ENCODE measurements at places on chromosomes 1 and 21. TPM values are rescaled to one million over a fixed set of nuclear protein-coding genes. Genes with fewer than 3 reads are reported as not detected.

GRCh38 chr1:41373373-41373772 lies 12.1 kb downstream of the FOXO6 start:
- no peaks in the 10 kb centered on the region for H3K36me3 ChIP-seq
- DNase-seq: no peak
- H3K4me3 ChIP-seq: no peak overlapping the region

Gene LCE6A
- total RNA-seq: not detected

Gene BEND5
- total RNA-seq: 23.9 TPM

DNA sequence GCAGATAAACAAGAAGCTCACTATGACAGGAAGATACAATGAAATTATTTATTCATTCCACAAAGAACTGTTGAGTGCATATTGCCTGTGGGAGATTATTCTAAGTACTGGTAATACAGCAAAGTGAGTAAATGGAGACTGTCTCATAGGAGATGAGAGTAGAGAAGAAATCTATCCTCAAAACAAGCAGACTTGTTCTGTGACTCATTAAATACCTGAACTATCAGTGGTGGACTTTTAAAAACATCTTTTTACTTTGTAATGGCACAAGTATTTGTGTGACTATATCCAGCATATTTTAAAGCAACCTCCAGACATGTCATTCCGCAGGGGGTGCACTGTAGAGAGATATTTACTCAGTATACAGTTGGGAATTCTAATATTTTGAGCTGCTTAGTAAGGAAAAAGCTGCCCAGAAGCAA lies 259.2 kb downstream of the FMN2 start:
- no peaks in the 10 kb centered on the region for H3K36me3 ChIP-seq
- DNase-seq: no peak
- H3K4me3 ChIP-seq: no peak overlapping the region
- no peaks in the 10 kb centered on the region for H3K27me3 ChIP-seq

Gene POMGNT1
- total RNA-seq: 102 TPM

- H3K4me1 ChIP-seq: peaks cover 2% of the 10 kb centered on the region
- DNase-seq: no peak
- H3K4me3 ChIP-seq: no peak overlapping the region
These were observed 67.5 kb upstream of the ANGPTL1 start for GRCh38 chr1:178938101-178938958.

DNA sequence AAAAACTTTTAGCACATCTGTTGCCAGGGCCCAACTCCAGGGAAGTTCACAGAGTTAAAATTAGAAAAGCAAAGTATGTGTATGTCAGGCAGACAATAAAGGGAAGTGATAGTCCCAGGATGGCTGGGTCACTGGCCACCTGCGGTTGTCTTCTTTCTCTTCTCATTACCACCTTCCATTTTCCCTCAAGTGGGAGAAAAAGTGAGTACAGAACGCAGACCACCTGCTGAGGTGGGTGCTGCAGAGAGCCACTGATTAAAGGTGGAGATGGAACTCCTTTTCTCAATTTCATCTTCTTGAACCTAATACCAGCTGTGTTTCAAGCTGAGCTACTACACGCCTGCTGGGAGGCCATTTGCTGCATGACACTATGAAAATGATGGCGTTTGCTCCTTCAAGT lies 88.8 kb upstream of the PDE4B start:
- H3K36me3 ChIP-seq: no peaks in the 10 kb centered on the region
- no peak overlapping the region for H3K4me3 ChIP-seq
- H3K4me1 ChIP-seq: no peaks in the 10 kb centered on the region

GRCh38 chr21:21612466-21612865 lies 614.3 kb downstream of the NCAM2 start:
- no peak for DNase-seq
- no peaks in the 10 kb centered on the region for H3K36me3 ChIP-seq
- no peak overlapping the region for H3K27ac ChIP-seq
- H3K27me3 ChIP-seq: no peaks in the 10 kb centered on the region

- peaks cover 24% of the 10 kb centered on the region for H3K36me3 ChIP-seq
- H3K4me1 ChIP-seq: peaks cover 2% of the 10 kb centered on the region
- H3K27ac ChIP-seq: no peak overlapping the region
- no peaks in the 10 kb centered on the region for H3K27me3 ChIP-seq
- no peak for DNase-seq
These were observed 165.8 kb downstream of the GPATCH2 start for GRCh38 chr1:217465102-217465501.
